ENCODE measurements at places on chromosomes 6 and 20.

DNA sequence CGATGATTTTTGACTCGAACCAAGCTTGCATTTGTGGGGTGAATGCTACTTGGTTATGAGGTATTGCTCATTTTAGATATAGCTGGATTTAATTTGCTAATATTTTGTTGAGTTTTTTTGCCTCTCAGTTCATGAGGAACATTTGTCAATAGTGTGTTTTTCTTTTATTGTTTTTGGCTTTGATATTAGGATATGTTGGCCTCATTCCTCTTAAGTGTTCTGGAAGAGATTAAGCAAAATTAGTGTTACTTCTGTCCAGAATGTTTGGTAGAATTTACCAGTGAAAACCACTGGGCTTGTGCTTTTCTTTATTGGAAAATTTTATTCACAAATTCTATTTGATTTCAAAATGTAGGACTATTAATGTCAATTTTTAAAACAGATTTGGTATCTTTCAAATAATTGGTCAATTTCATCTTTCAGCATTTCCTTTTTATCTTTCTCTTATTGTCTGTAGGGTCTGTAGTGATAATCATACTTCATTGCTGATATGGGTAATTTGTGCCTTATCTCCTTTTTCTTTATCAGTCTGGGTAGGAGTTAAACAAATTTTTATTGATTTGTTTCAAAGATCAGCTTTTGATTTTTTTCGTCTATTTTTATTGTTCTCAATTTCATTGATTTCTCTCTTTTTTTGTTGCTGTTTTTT, 14.1 kb downstream of the AIG1 start:
- DNase-seq, result no peak

DNA sequence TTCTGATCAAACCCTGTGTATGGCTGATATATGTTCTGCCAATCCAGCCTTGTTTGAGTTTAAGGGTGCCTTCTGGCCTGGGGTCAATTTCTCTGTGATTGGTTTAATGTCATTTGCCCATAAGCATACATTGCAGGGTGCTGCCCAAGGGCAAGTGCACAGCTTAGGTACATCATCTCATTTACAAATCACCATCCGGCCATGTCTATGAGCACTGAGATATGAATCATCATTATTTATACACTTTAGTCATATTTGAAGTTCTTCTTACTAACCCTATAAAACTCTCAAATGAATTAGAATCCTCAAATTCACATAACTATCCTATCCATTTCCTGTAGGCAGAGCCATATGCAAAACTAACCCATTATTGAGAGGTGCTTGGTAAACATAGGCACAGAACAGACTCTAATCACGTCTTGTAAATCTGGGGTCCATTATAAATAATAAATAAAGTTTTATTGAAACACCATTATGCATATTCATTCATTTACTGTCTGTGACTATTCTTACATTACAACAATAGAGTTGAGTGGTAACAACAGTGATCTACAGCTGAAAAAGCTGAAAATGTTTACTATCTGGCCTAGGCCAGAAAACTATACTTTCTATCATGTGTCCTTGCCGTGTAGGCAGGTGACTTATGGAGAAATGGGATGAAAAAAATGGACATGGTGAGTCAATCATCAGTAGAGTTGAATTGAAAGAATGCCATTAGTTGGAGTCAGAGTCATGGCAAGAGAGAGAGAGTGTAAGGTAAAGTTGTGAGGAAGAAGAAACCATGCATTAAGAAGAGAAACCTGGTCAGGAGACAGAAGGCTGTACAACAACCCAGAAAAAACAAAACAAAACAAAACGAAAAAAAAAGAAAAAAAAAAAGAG, 25.0 kb downstream of the KCNQ5 start:
- no peak for DNase-seq

DNA sequence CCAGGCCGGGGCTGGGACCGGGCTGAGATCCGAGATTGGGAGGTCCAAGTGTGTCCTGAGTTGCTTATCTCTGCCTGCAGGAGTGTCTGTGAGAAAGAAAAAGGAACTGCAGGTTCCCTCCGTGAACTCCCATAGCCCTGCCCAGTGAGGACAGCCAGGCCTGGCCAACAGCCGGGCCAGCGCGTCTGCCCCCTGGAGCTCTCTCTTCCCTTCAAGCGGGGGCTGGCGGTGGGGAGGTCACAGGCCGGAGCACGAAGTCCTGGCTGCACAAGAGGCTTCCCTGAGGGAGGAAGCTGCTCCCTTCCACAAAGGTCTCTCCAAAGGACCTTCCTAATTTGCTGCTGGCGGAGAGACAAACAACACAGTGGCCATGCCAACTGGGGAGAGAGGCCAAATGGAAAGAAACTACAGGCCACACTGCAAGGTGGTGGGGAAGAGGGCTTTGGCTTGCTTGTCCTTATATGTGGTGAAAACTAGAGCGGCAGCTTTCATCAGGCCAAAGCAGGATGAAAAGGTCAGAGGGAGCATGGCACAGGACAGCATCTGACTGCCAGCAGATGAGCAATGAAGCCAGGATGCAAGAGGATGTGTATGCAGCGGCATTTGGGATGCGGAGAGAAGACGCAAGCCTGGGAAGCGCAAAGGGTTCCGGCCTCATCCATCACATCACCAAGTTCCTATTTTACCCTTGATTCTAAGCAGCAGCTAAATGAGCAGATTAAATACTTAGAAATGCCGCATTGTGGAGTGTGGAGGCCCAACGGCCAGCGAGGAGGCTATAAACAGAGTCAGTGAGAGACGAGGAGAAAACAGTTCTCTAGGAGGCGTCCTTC, 260.0 kb downstream of the ERMARD start:
- DNase-seq, result no peak

DNA sequence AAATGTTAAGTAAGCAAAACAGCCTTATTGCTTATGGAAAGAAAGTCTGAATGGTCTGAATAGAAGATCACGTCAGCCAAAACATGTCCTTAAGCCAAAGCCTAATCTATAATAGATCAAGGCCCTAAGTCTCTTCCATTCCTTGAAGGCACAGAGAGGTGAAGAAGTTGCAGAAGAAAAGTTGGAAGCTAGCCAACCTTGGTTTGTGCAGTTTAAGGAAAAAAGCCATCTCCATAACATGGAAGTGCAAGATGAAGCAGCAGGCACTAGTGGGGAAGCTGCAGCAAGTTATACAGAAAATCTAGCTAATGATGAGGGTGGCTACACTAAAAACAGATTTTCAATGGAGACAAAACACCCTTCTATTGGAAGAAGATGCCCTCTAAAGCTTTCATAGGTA, 29.1 kb downstream of the LRRN4 start:
- no peak for DNase-seq

- DNase-seq, result no peak
Measured at GRCh38 chr6:135481783-135482369, 15.7 kb downstream of the AHI1 start.

- no peak for DNase-seq
Measured at GRCh38 chr20:11502061-11502460, 415.6 kb upstream of the BTBD3 start.

- DNase-seq, result no peak
Measured at GRCh38 chr6:152463164-152463563, 174.0 kb downstream of the SYNE1 start.

- no peak for DNase-seq
Measured at GRCh38 chr6:87909849-87910248, 137.8 kb upstream of the SPACA1 start.

GRCh38 chr6:125316621-125317020, 14.9 kb upstream of the HDDC2 start:
- DNase-seq, result no peak

DNA sequence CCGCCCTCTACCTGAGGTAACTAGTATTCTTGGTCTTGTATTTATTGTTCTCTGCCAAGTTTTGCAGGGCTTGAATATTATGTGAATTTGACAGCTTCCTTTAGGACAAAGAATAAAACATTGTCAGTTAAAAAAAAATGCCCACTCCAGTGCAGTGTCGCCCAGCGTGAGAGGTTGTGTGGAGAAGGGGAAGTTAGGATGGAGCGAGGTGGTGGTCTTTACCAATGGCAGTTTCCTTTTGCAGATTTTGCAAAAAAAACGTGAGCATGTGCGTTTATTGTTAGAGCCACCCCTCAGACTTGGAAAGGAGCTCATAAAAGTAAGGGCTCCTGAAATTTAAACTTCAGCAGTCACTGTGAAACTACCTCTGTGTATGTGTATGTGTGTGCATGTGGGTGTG, 28.3 kb downstream of the UST start:
- DNase-seq, result no peak

- no peak for DNase-seq
Measured at GRCh38 chr6:145544041-145544440, 191.3 kb downstream of the EPM2A start.

GRCh38 chr6:15943423-15943822, 185.5 kb upstream of the MYLIP start:
- no peak for DNase-seq

- no peak for DNase-seq
Measured at GRCh38 chr6:116447496-116448011, 13.6 kb upstream of the CALHM6 start.

- DNase-seq, result no peak
Measured at GRCh38 chr6:128225612-128226011, 294.8 kb downstream of the PTPRK start.

GRCh38 chr20:32159766-32160221, 47.7 kb downstream of the PLAGL2 start:
- DNase-seq, result no peak

DNA sequence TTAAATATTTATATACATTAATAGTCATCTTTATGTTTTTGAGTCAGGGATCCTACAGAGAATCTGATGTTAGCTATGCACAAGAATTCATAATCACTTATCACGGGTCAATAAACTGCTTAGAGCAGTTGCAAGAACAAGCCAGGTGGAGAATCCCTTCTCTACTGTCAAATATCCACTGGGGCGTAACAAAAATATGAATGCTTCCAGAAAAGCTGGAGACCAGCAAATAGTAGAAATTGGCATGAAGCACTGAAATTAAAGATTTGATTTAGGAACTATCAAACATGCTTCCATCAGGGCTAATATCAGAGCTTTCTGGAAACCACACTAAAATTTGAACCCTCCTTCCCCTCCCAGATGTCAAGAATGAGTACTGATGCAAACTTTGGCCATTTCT, 37.3 kb downstream of the ADGRG6 start:
- DNase-seq, result no peak

- DNase-seq, result no peak
Measured at GRCh38 chr6:2896741-2897140, 6.4 kb downstream of the SERPINB9 start.

DNA sequence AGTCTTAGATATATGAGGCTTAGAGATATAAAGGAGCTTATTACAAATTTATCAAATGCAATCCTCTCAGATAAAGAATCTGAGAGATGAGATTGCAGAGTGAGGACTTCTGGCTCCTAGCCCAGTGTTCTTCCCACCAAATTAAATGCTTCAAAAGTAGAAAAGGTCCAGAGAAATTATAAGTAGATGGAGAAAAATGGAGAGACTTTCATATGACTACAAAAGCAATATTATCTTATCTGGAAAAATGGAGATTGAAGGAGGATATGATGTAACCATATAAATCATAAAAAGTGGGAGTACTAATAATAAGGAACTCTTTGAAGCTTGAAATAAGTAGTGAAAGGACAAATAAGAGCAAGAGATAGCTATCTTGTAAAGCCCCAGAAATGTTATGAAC, 2.8 kb downstream of the KCTD20 start:
- no peak for DNase-seq

GRCh38 chr6:3119040-3119723, 671 bp downstream of the BPHL start:
- no peak for DNase-seq

GRCh38 chr6:6942091-6942490, 165.7 kb upstream of the RREB1 start:
- no peak for DNase-seq

DNA sequence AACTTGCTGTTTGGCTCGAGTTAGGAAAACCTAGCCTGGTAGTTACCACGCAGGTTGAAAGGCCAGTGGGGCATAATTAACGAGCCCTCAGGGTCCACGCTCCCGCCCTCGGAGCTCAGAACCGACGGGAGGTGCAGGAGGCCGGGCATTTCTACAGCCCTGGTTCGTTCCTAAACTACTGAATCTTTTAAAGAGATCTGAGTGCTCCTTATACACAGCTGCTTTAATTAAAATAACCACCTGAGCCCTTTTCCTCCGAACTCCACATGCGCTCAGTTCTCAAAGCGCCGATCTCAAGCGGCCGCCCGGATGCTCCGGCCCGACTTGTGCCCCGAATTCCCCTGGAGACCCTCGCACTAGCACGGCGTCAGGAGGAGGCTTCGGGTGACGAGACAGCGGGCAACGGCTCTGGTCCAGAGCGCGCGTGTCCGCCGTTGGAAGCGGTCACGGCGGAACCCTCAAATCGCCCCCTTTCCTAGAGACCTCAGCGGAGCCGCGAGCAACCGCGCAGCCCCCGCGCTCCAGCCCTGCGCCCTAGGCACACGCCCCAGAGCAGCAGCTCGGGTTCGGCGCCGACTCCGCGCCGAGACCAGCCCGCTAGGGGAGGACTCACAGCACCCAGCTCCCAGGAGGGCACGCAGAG, 397 bp downstream of the WDR27 start:
- no peak for DNase-seq

DNA sequence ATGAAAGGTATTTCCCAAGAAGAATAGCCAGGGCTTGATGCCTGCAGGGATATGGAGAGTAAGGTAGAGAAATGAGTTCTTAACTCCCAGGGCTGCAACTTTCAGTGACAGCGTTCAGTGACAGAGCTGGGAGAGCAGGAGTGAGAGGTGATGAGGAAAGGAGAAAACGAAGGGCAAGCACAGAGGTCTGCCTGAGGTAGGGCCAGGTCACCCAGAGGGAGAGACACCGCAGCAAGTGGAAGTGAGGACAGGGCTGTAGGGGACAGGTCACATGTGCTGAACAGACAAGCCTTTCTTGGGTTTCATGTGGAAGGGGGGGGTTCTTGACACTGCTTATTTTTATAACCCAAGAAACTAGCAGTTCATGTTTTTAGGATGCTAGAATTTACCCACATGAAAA, 72.5 kb downstream of the PREP start:
- DNase-seq, result no peak

DNA sequence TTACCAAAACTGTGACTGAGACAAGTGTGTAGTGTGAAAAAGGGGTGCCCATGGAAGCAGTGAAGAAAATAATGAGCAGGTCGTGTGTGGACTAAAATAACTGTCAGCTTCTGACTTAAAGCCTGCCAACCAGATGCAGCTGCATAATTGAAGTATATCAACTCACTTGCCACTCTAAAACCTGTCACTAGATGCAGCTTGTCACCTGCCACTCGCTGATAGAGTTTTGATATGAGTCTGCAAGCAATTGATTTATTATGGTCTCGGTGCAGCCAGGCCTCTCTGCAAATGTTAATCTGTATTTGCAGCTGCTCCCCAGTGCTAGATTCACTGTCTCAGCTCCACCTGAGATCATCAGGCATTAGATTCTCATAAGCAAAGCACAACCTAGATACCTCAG, 1090.0 kb upstream of the EYS start:
- DNase-seq, result no peak

DNA sequence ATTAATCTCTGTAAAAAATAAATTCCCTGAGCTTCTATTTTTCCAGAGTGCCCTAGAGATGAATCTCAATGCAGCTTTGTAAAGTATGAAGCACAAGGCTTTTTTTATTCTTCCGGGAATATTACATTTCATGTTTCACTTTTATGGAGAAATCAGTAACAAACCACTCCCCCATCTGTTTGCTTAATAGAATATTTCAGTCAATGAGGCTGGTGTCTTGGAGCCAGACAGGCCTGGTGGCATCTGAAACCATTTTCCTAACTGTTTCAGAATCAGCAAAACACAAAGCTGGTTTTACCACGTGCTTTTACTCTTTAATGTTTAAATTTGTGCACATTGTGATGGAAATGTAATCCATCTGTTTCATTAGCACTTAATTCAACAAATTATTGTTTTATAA, 400.8 kb upstream of the HSF2 start:
- no peak for DNase-seq

- DNase-seq, result no peak
Measured at GRCh38 chr20:63148696-63149095, 67.2 kb downstream of the YTHDF1 start.

All from NCI-H1048 (cell line).